Urinary bladder (tissue), 4 donors: ENCODE measurements at places on chromosomes 2 and 18. TPM values are rescaled to one million over a fixed set of nuclear protein-coding genes. Genes with fewer than 3 reads are reported as not detected.

VWA3B gene
- 0.11 TPM for polyA plus RNA-seq

MARCO gene
- polyA plus RNA-seq = 21.7 TPM

ASPRV1 gene
- 1.9 TPM for polyA plus RNA-seq

PTPN2 gene
- 27.0 TPM for polyA plus RNA-seq

KCNG2 gene
- polyA plus RNA-seq = 0.46 TPM

ELOA2 gene
- polyA plus RNA-seq = not detected

RGPD8 gene
- polyA plus RNA-seq = 3.8 TPM

TCF23 gene
- polyA plus RNA-seq = 0.08 TPM

ERBB4 gene
- polyA plus RNA-seq = 0.13 TPM

DAW1 gene
- not detected for polyA plus RNA-seq

ANKRD30B gene
- not detected for polyA plus RNA-seq

BOLA3 gene
- polyA plus RNA-seq = 38.1 TPM

SPIRE1 gene
- 12.9 TPM for polyA plus RNA-seq

TRABD2A gene
- 0.61 TPM for polyA plus RNA-seq

SH2D6 gene
- polyA plus RNA-seq = 0.37 TPM

LRP1B gene
- 0.05 TPM for polyA plus RNA-seq

SLC11A1 gene
- polyA plus RNA-seq = 19.7 TPM

TRIM43 gene
- polyA plus RNA-seq = not detected

ANKRD30BL gene
- polyA plus RNA-seq = not detected

GRB14 gene
- 0.95 TPM for polyA plus RNA-seq

FEV gene
- polyA plus RNA-seq = not detected

NYAP2 gene
- 0.01 TPM for polyA plus RNA-seq

SEMA4F gene
- 5.0 TPM for polyA plus RNA-seq

TACR1 gene
- polyA plus RNA-seq = 3.4 TPM

UGT1A3 gene
- polyA plus RNA-seq = 0.14 TPM

SLC40A1 gene
- polyA plus RNA-seq = 33.5 TPM

RUFY4 gene
- polyA plus RNA-seq = 0.09 TPM

COLEC11 gene
- polyA plus RNA-seq = 23.1 TPM

DGUOK gene
- 82.5 TPM for polyA plus RNA-seq

APOB gene
- polyA plus RNA-seq = 0.49 TPM

XDH gene
- 1.5 TPM for polyA plus RNA-seq

C1QL2 gene
- 0.04 TPM for polyA plus RNA-seq

FBXO48 gene
- 0.68 TPM for polyA plus RNA-seq

NCL gene
- 248 TPM for polyA plus RNA-seq

IL37 gene
- not detected for polyA plus RNA-seq

FARSB gene
- 15.1 TPM for polyA plus RNA-seq

PPP1R1C gene
- 2.4 TPM for polyA plus RNA-seq

FLACC1 gene
- 0.63 TPM for polyA plus RNA-seq

UBXN2A gene
- 8.6 TPM for polyA plus RNA-seq

SERPINB3 gene
- not detected for polyA plus RNA-seq
